ENCODE measurements at places on chromosomes 5 and 9.

- DNase-seq = no peak
Observed at GRCh38 chr5:77920359-77921058, 144.4 kb upstream of the TBCA start.

GRCh38 chr5:169013208-169013728 is 287.7 kb downstream of the SLIT3 start:
- no peak for DNase-seq

DNA sequence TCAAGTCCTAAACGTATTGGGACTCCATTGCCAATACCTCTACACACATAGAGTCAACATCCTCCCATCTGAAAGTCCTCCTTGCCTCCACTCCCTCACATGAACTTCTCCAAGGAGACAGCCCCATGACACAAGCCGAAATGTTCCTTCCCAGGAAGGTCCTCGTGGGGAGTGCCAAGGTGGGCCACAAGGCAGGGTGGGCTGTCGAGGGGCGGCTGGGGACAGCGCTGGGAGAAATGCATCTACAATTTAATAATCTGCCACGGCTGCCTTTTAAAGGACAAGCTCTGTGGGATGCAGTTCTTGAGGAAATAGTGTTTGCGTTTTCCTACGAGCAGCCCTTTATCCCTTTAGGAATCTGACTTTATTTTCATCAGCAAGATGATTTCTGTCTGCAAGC is 138.7 kb downstream of the GABBR2 start:
- DNase-seq = no peak

DNA sequence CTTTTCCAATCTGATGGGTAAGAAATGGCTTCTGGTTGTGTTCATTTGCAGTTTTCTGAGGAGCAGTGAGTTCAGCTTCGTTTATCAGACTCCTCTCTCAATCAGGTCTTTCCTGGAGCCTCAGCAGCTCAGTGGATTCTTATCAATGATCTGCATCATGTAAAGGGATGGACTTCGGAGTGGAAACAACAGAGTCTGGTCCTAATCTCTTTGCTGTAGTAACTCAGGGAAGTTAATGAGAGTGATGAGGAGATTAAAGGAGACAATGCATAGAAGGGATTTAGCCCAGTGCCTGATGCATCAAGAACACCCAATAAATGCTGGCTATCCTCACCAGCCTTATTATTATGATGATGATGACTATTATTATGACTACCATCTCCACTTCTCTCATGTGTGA is 47.2 kb downstream of the SMIM23 start:
- no peak for DNase-seq

DNA sequence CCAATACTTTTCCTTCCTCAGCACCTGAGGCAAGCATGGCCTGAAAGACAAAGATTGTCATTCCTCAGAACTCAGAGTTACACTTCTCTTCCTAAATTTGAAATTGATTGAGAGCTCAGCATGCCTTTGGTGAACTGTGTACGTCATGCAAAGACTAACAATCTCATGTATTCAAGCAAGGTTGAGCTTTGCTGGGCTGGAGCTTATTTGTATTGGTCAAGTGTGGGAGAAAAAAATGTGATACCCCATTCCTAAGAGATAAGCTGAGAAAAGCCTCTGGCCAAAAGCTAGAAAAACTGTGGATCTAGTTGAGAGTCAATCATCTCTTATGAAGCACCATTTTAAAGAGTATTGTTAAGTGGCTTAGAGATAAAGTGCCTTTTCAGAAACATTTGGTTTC is 392.2 kb downstream of the RASEF start:
- DNase-seq = no peak
